B cell (primary cell): ENCODE measurements at places on chromosomes 11 and 22. TPM values are rescaled to one million over a fixed set of nuclear protein-coding genes. Genes with fewer than 3 reads are reported as not detected.

FREY1 gene
- 0.82 and 1.7 TPM in 2 replicates for polyA plus RNA-seq

OPCML gene
- polyA plus RNA-seq: not detected in 2 replicates

CELF1 gene
- polyA plus RNA-seq: 52.0 and 86.2 TPM in 2 replicates

TMEM121B gene
- polyA plus RNA-seq: 0.04 TPM in 1 of 2 replicates, not detected in the other

PATE2 gene
- polyA plus RNA-seq: not detected in 2 replicates

GRCh38 chr22:37998543-37998942 lies 14.2 kb upstream of the SOX10 start:
- DNase-seq: no peak

GRCh38 chr11:95359756-95360155 lies 128.8 kb upstream of the SESN3 start:
- no peak for DNase-seq

- no peak for DNase-seq
Observed at GRCh38 chr22:18121954-18122554, 11.4 kb downstream of the TUBA8 start.

DNA sequence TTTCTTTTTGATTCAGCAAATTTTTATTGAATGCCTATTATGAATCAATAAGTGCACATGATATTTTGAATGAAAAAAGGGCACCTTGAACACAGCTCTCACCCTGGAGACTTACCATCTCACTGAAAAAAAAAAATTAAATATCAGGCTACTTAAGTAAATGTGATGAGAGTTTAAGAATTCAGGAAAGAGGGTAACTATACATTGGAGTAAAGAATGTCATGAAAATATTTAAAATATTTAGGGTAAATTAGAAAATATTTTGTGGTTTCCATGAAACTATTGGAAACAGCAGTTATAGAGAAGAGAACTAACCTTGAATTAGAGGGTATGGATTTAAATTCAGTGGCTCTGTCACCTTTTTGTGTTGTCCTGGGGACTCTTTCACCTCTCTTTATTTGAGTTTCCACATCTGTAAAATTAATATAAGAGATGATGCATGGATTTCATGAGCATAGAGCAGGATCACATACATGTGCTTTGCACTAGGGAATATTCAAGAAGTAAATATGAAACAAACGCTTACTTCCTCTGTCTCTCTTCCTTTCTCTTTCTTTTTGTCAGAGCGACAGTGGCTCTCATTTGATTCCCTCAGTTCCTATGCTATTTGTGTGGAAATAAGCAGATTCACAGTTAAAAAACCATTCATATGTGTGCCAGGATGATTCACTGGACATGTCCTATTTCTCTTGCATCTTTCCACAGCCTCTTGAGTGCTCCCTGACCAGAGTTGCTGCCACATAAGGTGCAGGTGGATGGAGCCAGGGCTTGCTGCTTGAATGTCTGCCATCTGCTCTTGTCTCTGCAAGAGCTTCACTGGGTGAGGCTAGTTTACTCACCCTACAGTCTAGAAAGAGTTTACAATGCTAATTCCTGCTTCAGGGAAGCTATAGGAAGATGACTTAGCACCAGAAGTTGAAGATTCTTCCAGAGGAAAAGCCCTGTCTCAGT lies 533.1 kb downstream of the ETS1 start:
- peak; percentile 41 for DNase-seq

DNA sequence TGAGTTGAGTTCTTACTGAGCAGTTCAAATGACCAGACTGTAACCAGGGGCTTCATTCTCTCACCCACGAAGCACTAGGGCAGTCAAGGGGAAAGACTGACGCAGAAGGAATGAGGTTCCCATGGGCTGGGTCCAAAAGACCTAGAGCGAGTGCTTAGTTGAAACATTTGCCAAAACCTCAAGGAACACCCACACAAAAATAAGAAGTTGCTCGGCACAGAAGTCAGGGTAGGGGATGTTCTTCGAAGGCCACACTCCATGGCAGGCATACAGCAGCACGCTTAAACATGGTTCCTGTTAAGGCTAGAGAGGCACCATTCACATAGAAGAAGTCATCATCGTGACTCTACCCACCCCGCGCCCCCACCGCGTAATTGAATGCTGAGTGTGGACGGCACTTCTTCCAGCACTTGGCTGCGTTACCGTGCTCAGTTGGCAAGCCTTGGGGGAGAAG lies 52.9 kb downstream of the TIMP3 start:
- DNase-seq: no peak

- no peak for DNase-seq
Observed at GRCh38 chr11:128709402-128709801, 15.5 kb downstream of the FLI1 start.
